ENCODE measurements at places on chromosomes 13 and 19.

- DNase-seq = no peak
Observed at GRCh38 chr13:79614250-79614918, 133.4 kb downstream of the NDFIP2 start.

DNA sequence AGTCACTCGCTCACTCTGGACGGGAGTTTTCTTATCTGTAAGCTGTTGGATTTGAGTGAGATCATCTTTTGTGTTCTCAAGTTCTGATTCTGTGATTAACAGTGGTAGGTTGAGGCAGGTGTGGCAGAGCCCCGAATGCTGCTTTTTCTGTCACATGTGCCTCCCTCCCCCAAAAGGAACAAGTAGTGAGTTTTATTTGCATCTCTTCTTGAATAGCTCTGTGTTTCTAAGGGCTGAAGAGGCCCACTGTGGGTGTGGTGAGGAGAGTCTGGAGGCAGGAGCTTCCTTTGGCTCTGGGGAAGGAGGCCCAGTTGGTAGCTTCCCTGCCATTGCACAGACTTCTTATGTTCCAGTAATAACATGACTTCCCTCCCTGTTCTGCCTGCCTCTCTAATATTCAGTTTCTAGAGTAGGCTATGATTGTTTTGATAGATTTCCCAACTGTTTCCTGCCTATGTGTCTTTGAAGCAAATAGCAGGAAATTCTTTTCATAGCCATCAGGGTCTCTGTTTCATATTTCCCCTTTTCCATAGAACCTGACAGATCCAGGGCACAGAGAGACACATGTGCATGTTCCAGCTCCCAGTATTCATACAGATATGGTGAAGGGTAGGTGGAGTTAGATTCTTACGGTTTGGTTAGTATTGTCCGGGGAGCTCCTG lies 23.9 kb upstream of the CXCL17 start:
- no peak for DNase-seq

- no peak for DNase-seq
Observed at GRCh38 chr19:19269952-19270694, 3.0 kb downstream of the TM6SF2 start.

- no peak for DNase-seq
Observed at GRCh38 chr13:45728759-45729158, 26.6 kb downstream of the CBY2 start.

GRCh38 chr19:30785458-30786137 lies 413.4 kb downstream of the ZNF536 start:
- no peak for DNase-seq

DNA sequence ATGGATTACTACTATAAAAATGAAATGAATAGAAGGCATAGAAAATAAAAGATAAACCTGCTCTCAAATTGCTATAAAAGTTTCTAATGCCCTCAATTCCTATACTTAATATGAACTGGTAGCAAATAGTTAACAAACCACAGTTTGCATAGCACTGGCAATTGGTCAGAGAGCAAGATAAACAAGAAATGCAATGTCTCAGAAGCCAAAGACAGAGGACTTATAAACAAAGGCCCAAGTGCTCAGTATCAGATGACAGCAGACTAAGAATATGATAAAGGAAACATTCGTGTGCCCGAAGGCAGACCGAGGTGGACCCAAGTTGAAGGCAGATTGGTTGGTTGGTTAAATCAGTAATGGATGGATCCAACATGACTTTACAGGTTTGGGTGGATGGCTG lies 50.6 kb downstream of the IPO5 start:
- no peak for DNase-seq

DNA sequence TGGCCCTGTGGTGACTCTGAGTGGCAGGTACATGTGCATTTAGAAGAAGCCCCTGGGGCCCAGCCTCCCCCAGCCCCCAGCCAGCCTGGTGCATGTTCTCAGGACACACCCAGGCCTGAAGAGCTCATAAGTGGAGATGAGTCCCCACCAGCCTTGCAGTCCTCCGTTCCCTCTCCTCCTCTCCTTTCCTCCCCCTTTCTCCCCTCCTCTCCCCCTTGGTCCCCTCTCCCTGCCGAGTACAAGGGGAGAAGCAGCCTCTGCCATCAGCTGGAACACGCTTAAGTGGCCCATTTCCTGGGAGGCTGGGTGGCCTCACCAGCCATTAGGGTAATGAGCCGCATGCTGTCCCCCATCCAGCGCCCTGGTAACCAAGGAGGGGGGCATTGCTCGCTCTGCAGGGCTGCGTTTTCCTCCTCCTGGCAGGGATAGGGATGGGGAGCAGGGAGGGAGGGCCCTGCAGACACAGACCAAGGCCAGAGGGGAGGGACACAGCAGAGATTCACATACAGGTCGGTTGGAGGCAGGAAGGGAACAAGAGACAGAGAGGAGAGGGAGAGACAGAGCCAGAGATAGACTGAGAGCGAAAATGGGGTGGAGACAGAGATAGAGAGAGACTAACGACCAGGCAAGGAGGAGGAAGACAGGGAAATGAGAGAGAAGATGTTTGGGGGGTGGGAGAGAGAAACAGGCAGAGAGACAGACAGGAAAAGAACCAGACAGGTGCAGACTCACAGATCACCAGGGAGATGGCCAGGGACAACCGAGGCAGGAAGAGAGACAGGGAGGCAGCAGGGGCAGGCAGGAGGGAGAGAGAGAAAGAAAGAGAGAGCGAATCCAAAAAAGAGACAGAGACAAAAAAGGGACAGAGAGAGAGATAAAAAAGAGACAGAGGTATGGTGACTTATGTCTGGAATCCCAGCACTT lies 19.3 kb upstream of the DPP9 start:
- no peak for DNase-seq

DNA sequence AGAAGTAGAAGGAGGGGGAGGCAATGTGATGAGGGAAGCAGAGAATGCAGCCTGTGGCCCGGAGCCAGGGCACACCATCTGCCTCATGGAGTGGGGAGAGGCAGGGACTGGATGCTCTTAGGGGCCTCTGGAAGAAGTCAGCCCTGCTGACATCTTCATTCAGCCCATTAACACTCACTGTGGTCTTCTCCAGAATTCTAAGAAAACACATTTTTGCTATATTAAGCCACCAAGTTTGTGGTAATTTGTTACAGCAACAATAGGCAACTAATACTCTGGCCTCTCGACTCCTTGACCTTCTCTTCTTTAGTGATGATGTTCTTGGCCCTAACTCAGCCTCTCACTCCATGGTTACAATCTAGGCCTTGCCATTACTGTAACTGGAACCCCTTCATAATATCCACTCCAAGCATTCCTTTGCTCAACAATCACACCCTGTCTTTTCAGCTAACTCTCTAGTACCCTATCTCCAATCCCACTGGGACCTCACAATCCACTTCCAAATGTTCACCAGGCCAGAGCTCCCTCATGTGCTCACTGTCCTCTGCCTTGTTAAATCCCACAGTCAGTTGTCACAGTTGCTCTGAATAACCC lies 98.5 kb downstream of the MIPEP start:
- DNase-seq = no peak

DNA sequence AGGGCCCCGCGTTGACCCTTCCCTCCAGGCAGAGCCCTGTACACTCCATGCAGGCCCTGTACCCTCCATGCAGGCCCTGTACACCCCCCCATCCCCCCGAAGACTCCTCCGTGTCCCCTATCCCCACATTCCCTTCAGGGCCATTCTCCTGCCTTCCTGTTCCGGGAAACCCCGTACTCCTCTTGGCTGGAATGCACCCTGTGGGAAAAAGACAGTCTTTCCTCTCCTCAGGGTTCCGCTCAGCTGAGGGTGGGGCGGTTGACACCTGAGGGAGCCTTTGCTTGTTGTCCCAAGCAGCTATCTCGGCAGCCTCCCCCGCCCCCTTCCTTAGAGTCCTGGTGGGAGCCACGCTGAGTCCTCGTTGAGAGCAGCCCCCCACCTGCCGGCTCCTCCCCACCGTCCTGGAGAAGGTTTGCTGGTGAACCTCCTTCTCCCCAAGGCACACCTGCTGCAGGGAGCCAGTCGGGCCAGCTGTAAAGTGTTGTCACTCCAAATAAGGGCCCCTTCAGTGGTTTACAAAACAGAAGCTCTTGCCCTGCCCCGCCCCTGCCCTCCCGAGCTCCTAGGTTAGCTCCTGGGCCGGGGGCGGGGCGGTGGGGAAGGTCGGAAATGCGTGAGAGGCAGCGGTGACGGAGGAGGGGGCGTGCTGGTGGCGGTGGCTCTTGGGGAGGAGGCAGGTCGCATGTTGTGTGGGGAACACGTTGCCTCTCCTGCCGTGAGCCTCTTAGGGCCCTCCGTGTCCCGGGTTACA lies 1.5 kb downstream of the GNA11 start:
- no peak for DNase-seq

GRCh38 chr19:10335352-10335985 lies 2.1 kb upstream of the RAVER1 start:
- DNase-seq = no peak

GRCh38 chr19:42426643-42427042 lies 545 bp downstream of the LIPE start:
- DNase-seq = no peak

GRCh38 chr13:44930280-44930679 lies 59.0 kb downstream of the NUFIP1 start:
- DNase-seq = no peak

- no peak for DNase-seq
Observed at GRCh38 chr19:41626877-41627276, at the start of gene CEACAM4. TSS of gene CEACAM4 (minus strand) at chr19:41627074. CDS start at chr19:41626963, 111 bp downstream.

DNA sequence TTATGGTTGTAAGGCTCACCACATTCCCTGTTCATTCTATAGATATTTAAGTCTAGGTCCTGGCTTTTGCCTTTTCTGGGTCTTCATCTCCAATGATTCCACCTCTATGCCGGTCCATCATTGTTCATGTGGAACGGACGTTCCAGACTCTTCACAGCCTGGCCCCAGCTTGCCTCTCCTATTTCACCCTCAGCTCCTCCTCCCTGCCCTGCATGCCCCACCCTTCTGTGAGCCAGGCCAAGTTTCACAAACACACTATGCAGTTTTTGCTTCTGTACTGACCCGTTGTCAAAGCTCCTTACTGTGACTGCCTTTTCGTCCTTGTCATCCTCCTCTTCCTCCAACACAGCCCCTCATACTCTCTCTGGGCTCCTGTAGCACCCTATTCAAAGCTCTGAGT lies 31.3 kb downstream of the TEX26 start:
- DNase-seq = no peak

DNA sequence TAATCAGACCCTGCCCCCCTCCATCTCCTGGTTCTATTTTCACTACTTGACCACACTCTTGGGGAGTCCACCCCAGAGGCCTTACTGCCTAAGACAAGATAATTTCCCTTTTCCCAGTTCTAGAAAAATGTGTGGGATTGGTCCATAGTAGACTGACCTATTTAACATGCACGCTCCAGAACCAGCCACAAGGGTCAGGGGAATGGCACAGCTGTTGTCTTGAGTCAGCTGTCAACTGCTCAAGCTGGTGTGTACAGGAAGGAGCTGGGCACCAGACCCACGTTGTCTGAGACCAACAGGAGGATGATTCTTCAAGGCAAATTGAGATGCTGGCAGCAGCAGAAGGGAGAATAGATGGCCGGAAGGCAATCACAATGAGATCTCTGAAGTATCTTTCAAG lies 280.5 kb downstream of the UQCRFS1 start:
- DNase-seq = no peak

- peak; percentile 51 for DNase-seq
Observed at GRCh38 chr13:79385694-79386093, 20.4 kb downstream of the RBM26 start.

GRCh38 chr19:33432446-33433170 lies 59.1 kb downstream of the CEBPG start:
- no peak for DNase-seq

GRCh38 chr13:23380534-23380933 lies 53.0 kb downstream of the SACS start:
- DNase-seq = no peak

DNA sequence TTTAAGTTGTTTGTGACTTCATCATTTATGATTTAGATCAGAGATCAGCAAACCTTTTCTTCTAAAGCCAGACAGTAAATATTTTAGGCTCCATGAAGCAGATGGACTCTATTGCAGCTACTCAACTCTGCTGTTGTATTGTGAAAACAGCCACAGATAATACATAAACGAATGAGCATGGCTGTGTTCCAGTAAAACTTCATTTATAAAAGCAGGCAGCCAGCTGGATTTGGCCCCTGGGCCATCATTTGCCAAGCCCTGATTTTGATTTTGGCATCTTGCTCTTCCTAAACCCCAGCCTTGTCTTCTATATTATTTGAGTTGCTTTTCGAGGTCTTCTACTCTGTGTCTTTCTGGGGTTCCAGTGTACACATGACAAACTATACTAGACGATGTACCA lies 41.3 kb downstream of the RNASEH2B start:
- no peak for DNase-seq

DNA sequence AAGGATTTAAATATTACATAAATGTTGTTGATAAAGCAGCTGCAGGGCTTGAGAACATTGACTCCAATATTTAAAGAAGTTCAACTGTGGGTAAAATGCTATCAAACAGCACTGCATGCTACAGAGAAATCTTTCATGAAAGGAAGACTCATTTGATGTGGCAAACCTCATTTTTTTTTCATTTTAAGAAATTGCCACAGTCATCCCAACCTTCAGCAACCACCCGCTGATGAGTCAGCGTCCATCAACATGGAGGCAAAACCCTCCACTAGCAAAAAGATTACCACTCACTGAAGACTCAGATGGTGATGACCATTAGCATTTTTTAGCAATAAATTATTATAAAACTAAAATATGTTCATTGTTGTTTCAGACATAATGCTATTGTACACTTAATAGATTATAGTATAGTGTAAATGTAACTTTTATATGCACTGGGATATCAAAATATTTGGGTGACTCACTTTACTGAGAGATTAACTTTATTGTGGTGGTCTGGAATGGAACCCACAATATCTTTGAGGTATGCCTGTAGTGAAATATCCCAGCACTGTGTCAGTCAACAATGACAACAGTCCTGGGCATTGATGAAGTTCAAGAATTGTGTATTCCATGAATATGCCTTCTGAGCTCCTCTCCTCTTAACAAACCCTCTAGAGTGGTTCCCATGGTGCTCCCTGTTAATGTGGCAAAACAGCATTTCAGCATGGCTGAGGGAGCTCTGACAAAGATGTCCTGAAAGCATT lies 52.4 kb upstream of the SOX21 start:
- DNase-seq = no peak

DNA sequence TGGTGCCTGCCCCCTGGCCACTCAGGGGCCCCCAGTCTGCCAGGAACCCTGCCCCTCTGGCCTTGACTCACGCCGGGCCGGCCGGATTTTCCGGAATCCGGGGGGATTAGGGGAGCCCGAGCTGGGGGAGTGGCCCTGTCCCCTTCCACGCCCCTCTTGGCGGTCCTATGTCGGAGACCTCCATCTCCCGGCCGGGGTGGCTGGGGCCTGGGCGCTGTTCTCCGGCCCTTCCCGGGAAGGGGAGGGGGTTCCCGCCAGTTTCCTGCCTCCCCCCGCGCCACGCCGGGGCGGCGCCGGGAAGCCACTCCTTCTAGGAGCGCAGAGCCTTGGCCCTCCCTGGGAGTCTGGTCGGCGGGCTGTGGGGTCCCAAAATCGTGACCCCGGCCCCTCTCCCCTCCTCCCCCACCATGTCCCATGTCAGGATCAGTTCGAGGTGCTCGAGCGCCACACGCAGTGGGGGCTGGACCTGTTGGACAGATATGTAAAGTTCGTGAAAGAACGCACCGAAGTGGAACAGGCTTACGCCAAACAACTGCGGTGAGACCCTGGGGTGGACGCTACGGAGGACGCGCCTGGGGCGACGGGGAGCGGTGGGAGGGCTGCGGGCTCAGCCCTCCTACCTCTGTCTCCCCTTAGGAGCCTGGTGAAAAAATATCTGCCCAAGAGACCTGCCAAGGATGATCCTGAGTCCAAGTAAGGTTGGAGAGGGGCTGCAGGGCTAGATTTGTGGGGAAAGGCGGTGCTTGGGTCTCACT lies 1.3 kb downstream of the TRIP10 start:
- peak; percentile 66 for DNase-seq
